Effector CD8-positive, alpha-beta T cell (primary cell): ENCODE measurements at places on chromosomes 1 and 21.

GRCh38 chr21:41589131-41589530, 81.2 kb upstream of the TMPRSS2 start:
- DNase-seq = no peak

GRCh38 chr1:28680151-28680550, 11.6 kb downstream of the GMEB1 start:
- no peak for DNase-seq

DNA sequence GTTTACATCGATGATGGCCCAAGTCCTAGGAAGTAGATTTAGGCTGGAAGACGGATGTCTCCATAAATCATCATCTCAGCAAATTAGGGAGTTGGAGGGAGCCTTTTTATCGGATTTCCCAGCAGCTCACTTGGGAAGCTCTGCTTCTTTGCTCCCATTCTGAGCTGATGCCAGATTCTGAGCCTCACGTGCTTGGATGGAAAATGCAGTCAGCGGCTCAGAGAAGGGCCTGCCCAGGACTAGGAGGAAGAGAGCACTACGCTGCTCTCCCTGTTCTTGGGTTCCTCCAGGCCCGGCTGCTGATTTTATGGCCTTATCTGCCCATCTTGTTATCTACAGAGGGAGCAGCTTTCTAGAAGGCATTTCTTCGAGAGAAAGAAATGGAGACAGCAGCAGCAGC, 42.0 kb downstream of the UBIAD1 start:
- no peak for DNase-seq

GRCh38 chr1:196877964-196878363, 9.9 kb upstream of the CFHR4 start:
- DNase-seq = no peak

DNA sequence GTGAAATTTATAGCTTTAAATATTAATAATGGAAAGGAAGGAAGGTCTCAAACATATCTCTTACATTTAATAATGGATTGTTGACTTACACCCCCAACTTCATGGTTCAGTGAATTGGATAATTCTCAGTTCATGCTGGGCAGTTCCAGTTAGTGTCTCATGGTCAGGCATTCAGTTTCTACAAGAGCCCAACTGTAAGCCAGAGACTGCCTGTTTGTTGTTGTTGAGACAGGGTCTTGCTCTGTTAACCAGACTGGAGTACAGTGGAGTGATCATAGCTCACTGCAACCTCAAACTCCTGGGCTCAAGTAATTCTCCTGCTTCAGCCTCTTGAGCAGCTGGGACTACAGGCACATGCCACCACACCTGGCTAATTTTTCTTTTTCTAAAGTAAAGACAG, 5.0 kb upstream of the DMAP1 start:
- no peak for DNase-seq

- DNase-seq = no peak
These were observed 61.6 kb downstream of the NFIA start for GRCh38 chr1:61143821-61144424.
